ENCODE measurements at places on chromosomes 3 and 15. TPM values are rescaled to one million over a fixed set of nuclear protein-coding genes. Genes with fewer than 3 reads are reported as not detected.

GRCh38 chr3:195703776-195704175 lies 17.0 kb upstream of the MUC20 start:
- no peak for DNase-seq

LMCD1 gene
- 31.8 TPM for total RNA-seq

DNA sequence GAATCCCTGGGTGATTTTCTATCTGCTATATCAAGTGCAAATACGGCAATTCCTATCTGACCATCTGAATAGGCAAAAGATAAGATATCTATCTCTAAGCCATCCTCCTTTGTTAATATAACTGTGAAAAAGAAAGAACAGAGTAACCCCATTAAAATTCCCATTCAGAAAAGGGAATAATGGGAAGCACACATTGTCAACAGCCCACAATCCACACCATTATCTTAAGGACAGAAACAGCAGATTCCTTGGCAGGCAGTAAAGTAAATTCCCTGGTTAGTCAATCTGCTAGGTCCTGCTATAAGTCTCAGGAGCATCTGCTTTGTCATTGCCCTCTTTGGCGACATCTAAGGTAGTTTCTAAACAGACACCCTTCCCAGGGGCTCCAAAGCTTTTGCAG lies 21.9 kb upstream of the NRG4 start:
- no peak for DNase-seq

DHX36 gene
- 39.9 TPM for total RNA-seq

DNA sequence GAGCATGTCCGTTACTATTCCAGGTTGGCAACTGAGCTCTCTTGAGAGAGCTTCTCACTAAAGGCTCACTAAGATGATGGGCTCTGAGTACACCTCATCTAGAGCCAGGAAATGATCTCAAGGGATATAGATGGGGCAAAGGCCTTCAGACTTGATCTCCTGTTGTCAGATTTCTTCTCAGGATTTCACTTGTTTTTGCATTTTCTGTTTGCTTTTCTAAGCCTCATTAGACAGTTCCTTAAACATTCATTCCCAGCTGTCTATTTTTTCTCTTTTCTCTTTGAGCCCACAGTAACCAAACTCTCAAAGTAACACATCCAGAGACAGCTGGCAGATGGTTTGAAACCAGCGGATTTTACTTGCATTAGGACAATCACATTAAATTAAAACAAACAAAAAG lies 28.4 kb upstream of the ARL8B start:
- no peak for DNase-seq

CAMK2N2 gene
- total RNA-seq = 0.29 TPM

GRCh38 chr3:157436583-157437291 lies at the start of gene PTX3:
Gene PTX3 (plus strand): TSS chr3:157436850. CDS start chr3:157436934, 84 bp downstream.
- DNase-seq = peak; percentile 89

ITPKA gene
- 9.2 TPM for total RNA-seq

SNTN gene
- not detected for total RNA-seq

- peak; percentile 94 for DNase-seq
Observed at GRCh38 chr15:99253381-99254090, 2.3 kb downstream of the LRRC28 start.

MUC20 gene
- total RNA-seq = not detected

DNA sequence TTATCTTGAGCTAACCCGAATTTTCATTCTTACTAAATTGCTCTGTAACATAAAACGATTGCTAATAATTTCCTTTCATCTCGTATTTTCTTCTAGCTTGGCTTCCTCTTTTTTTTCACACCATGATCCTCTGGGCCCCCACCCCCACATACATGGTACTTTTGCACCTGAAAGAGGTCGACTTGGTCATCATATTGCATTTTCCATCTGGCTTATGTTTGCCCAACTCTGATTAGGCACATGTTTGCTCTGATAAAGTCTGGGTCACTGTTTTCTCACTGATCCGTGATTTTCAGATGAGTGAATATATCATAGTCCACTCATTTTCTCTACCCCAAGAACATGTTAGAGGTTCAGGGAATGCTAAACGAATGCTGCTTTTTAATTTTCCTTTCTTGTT lies 49.5 kb downstream of the ARRDC4 start:
- no peak for DNase-seq

C3orf85 gene
- not detected for total RNA-seq

SLCO3A1 gene
- 1.7 TPM for total RNA-seq

GRCh38 chr15:101599091-101599490 lies 53.1 kb downstream of the TM2D3 start:
- DNase-seq = no peak

STXBP5L gene
- not detected for total RNA-seq

EXOSC7 gene
- total RNA-seq = 69.7 TPM

- no peak for DNase-seq
Observed at GRCh38 chr3:116265320-116265695, 180.0 kb downstream of the LSAMP start.

GRCh38 chr3:50127251-50127691 lies 27.9 kb upstream of the SEMA3F start:
- no peak for DNase-seq

ST8SIA2 gene
- 15.1 TPM for total RNA-seq

AMOTL2 gene
- total RNA-seq = 13.1 TPM

GRCh38 chr15:98805434-98806274 lies 157.3 kb downstream of the IGF1R start:
- DNase-seq = no peak

PLA2G4F gene
- not detected for total RNA-seq

FES gene
- total RNA-seq = 4.7 TPM

DNA sequence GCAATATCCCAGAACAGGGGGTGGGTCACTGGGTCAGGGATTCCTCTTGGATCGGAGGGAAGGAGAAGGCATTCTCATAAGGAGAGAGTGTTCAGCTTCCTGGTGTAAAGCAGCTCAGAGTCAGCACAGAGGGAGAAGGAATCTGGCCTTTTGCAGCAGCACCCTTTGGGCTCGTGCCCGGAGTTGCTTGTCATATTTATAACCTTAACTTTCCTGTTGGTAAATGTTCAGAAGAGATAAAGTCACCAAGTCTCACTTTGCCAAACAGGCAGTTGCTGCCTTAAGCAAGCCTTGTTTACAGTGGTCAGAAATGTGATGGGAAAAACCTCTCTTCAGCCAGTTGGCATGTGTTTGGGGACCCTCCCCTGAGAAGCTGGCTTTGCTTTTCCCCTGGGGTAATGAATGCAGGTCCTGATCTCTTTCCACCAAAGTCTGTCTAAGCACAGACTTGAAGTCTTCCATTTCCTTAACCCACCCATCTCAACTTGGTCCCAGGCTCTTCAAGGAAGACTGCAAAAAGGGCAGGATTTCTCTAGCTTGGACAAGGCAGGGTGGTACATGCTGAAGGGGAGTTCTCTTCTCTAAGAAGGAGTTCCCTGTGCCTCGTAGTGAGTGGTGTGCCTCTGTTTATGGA lies 206.9 kb upstream of the BHLHE40 start:
- no peak for DNase-seq

DNA sequence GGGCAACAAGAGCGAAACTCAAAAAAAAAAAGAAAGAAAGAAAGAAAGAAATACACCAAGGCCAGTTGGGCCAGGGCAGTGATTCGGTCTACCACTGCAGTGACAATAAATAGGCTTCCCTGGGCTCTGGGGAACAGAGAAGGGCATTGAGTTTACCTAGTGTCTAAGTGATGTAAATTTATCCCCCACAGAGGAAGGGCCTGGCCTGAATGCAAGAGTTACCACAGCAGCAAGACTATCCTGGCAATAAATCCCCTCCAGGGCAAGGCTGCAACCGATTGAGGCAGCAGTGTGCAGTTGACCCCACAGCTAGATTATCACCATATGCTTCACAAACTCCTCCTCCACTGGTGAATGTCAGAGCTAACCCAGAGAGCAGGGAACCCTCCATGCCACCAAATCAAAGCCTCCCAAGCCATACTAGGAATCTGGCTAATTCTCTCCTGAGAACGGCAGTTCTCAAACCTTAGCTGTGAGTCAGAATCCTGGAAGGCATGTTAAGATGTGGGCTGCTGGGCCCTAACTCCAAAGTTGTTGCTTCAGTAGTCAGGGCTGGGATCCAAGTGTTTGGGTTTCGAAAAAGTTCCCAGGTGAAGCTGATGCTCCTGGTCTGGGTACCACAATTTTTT lies 64.3 kb upstream of the GATM start:
- DNase-seq = peak; percentile 88

- DNase-seq = no peak
Observed at GRCh38 chr15:61031532-61031931, 197.6 kb downstream of the RORA start.

MKRN2OS gene
- not detected for total RNA-seq

DNA sequence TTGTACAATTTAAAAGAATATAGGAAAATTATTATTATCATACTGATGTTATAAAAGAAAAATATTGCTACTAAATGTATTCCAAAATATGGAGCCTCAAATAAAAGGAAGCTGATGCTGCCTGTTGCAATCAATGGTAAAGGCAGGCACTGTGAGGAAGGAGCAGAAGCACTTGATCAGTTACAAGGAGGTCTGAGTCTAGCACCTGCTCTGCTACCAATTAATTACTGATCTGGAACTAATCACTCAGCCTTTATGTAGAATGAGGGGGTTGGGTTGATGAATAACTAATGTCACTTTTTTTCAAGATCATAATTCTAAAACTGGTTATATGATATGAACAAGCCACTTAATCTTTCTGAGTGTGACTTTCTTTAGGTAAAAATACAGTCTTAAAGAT lies 5.5 kb downstream of the ADGRG7 start:
- DNase-seq = no peak

CSPG4 gene
- total RNA-seq = 31.4 TPM

DNA sequence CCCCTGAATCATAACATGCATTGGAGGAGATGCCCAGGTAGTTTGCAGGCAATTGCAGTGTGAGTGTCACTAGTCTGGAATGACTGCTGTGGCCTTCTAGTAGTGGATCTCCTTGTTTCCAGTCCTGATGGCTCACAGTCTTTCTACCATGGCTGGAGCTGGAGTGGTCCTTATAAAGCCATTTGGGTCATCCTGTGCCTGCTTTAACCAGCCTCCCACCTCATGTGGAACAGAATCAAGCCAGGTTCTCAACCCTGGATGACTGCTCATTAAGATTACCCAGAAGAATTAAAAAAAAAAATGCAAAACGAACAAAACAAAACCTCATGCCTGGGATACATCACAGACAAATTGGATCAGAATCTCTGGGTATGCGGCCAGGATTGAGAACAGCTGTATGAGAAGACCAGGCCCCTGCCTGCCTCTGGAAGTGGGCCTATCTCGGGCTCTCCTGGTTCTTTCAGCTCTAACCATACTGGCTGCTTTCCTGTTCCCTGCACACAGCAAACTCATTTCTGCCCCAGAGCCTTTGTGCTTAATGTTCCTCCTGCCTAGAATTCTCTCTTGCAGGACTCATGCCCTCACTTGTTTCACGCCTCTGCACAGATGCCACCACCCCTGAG lies 96.4 kb downstream of the ITPR1 start:
- DNase-seq = no peak

DNA sequence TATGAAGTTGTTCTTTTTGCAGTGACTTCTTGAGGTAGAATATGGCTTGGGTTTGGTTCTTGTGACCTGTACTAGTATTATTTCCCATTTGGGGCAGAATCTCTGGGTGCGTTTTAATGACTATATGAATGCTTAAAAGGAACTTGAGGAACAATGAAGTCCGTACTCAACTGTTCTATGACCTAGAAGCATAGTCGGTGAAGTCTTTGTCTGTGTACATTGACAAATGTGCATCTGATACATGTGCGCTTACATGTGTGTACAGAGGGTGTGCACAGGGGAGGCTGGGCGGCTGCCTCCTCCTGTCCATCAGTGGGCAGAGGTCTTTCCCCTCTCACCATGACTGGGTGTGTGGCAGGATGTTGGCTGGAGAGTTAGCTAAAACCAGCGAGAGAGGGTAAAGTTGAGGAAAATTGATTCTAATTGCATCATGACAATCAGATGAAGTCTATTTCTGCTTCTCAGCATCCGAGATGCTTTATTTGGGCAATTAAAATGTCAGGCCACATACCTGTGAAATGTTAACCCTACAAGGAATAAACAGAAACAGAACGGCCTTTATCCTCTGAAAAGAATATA lies 1.0 kb upstream of the NR2F2 start:
- no peak for DNase-seq

DNA sequence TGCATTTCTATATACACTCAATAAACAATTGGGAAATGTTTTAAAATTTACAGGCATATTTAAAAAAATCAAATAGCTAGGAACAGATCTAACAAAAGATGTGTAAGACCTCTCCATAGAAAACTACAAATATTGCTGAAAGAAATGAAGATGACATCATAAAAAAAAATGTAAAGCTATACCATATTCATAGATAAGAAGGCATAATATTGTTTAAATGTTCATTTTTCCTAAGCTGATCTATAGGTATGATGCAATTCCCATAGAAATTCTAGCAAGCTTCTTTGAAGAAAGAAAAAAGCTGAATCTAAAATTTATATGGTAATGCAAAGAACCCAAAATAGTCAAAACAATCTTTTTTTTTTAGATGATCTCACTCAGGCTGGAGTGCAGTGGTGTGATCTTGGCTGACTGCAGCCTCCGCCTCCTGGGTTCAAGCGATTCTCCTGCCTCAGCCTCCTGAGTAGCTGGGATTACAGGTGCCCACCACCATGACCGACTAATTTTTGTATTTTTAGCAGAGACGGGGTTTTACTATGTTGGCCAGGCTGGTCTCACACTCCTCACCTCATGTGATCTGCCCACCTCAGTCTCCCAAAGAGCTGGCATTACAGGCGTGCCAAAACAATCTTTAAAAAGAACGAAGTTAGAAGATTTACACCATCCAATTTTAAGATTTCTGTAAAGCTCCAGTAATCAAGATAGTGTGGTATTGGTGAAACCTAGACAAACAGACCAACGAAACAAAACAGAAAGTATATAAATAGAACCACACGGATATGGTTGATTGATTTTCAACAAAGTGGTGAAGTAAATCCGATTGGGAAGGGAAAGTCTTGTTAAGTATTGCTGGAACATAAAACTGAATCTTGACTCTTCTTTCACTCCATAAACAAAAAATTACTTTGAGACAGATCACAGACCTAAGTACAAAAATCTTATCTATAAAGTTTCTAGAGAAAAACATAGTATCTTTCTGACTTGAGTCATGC lies 6.3 kb upstream of the BHLHE40 start:
- DNase-seq = no peak

GRCh38 chr3:14344351-14344750 lies 58.1 kb upstream of the SLC6A6 start:
- DNase-seq = no peak

DNA sequence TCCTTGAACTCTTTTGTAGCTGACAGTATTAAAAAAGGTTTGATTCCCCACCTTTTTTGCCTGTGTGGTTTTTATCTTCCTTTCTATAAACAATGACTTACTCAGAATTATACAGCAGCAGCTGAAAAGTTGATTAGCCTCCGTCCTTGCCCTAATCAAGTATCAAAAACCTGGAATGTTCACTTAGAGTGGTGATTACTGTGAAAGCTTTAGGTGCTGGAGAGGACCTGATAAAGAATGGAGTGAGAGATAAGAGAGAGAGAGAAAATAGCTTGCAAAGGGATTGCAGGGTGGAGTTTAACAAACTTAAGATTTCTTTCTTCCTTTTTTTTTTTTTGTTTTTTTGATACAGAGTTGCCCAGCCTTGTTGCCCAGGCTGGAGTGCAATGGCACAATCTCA lies 6.7 kb downstream of the CGNL1 start:
- DNase-seq = no peak

- no peak for DNase-seq
Observed at GRCh38 chr3:160393346-160394008, 5.5 kb downstream of the IFT80 start.

FBLN2 gene
- 52.7 TPM for total RNA-seq

NTRK3 gene
- 1.3 TPM for total RNA-seq

CISH gene
- 1.8 TPM for total RNA-seq

GRCh38 chr3:45078910-45079522 lies 52.9 kb downstream of the CLEC3B start:
- peak; percentile 47 for DNase-seq

CRYGS gene
- total RNA-seq = 1.1 TPM

GRCh38 chr3:124057420-124057819 lies 65.5 kb upstream of the ROPN1 start:
- no peak for DNase-seq
